Activated T-cell treated with anti-CD3 and anti-CD28 coated beads, Interleukin-2, amount 50 U/mL, for 24 hours (primary cell): ENCODE measurements at places on chromosomes 7 and 10.
A peak's percentile ranks its signal among the peaks of the same experiment; 100 is the strongest.

DNA sequence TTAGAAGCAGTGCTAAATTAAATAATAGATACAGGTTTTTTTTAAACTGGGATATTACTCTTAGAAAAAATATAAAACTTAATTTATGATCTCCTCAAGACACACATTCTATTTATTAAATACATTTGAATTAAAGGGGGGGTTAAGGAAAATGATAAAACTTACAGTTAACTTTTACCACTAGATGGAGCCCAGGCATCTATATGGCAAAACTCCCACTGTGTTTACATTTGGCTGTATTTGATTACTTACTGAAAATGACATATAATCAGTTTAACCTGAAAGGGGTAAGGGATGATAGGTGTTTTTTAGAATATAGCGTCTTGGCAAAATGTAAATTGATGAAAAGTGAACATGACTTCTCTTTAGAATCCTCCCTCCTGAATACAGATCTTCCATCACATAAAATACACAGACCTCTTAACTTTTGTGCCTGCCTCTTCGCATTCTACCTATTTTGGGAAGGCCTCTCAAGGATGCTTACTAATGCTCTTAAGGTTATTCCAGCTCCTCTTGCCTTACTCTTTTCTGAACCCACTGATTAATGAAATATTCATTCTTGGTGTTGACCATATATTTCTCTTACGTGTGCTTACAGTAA, 235.7 kb downstream of the AGMO start:
- no peaks in the 10 kb centered on the region for H3K36me3 ChIP-seq
- no peak for DNase-seq
- no peak overlapping the region for H3K27ac ChIP-seq
- H3K4me1 ChIP-seq: no peaks in the 10 kb centered on the region

GRCh38 chr7:130667593-130668257, 823 bp downstream of the COPG2 start:
- DNase-seq: no peak
- H3K4me3 ChIP-seq: peak overlapping the region; percentile 84
- peaks cover 20% of the 10 kb centered on the region for H3K36me3 ChIP-seq
- no peaks in the 10 kb centered on the region for H3K27me3 ChIP-seq
- H3K27ac ChIP-seq: peak overlapping the region; percentile 3
- H3K4me1 ChIP-seq: peaks cover 19% of the 10 kb centered on the region

- H3K4me1 ChIP-seq: no peaks in the 10 kb centered on the region
- H3K36me3 ChIP-seq: peaks cover 38% of the 10 kb centered on the region
- H3K4me3 ChIP-seq: no peak overlapping the region
- H3K27ac ChIP-seq: no peak overlapping the region
- H3K27me3 ChIP-seq: no peaks in the 10 kb centered on the region
These were observed 42.4 kb downstream of the ZNF487 start for GRCh38 chr10:43479275-43479674.

DNA sequence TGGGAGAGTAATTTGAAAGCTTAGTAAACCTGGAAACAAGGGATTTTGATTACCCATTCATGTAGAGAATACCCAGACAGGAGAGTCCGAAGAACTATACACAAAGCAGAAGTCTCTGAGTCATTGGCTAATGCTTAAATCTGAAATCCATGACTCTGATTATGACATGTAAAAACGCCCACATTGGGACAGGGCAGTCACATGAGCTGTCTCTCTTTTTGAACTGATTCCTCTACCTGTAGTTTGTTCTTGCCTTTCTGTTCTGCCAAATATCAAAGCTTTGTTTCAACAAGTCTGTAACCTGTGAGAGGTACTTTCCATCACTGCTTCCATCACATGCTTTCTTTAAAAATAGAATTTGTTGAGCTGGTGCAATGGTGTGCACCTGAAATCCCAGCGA, 4.3 kb upstream of the GPNMB start:
- no peaks in the 10 kb centered on the region for H3K36me3 ChIP-seq
- no peak overlapping the region for H3K4me3 ChIP-seq
- DNase-seq: no peak

DNA sequence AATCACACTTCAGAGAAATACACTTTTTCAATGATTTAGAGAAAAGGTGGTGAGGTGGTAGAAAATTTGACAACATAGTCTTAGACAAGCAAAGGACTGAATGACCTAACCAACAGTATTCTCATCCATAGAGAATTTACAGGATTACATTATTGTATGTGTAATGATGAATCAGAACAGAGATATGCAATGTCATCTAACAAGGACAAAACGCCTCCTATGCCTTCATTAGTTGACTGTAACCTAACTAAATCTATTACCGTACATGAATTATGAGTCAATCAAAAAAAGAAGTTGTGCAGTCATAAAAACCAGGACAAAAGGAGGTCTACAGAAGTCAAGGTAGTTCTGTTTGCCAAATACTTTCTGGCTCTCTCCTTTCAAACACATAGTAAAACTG, 66.5 kb downstream of the RAB11FIP2 start:
- H3K4me1 ChIP-seq: no peaks in the 10 kb centered on the region
- H3K4me3 ChIP-seq: no peak overlapping the region
- DNase-seq: no peak
- H3K27ac ChIP-seq: no peak overlapping the region

GRCh38 chr7:26512737-26513136, 221.1 kb downstream of the SNX10 start:
- peaks cover 9% of the 10 kb centered on the region for H3K27me3 ChIP-seq
- no peaks in the 10 kb centered on the region for H3K4me1 ChIP-seq
- no peak overlapping the region for H3K4me3 ChIP-seq
- H3K27ac ChIP-seq: no peak overlapping the region
- H3K36me3 ChIP-seq: no peaks in the 10 kb centered on the region

DNA sequence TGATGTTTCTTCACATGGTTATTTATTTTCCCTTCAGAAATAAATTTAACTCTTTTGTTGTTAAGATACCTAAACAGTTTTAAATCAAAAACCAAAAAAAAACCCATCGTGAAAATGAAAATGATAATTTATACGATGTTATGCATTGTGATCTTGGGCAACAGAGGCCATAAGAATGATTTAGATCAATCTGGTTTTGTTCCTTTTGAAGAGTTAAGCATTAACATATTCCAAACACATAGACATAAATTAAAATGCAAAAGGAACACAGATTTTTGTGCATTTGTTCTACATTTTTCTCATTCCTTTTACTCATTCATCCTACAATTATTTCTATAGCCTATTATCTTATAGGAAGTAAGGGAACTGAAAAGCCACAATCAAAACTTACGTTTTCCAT, 226.1 kb upstream of the SEMA3D start:
- no peak for DNase-seq
- no peaks in the 10 kb centered on the region for H3K36me3 ChIP-seq
- H3K4me1 ChIP-seq: no peaks in the 10 kb centered on the region
- H3K27me3 ChIP-seq: no peaks in the 10 kb centered on the region
- H3K4me3 ChIP-seq: no peak overlapping the region

GRCh38 chr10:48600645-48601505, 4.0 kb downstream of the ARHGAP22 start:
- H3K27me3 ChIP-seq: peaks cover 22% of the 10 kb centered on the region
- H3K4me1 ChIP-seq: peaks cover 4% of the 10 kb centered on the region
- no peak overlapping the region for H3K4me3 ChIP-seq

- no peaks in the 10 kb centered on the region for H3K36me3 ChIP-seq
- H3K27me3 ChIP-seq: no peaks in the 10 kb centered on the region
- no peak overlapping the region for H3K27ac ChIP-seq
- no peaks in the 10 kb centered on the region for H3K4me1 ChIP-seq
- no peak overlapping the region for H3K4me3 ChIP-seq
These were observed 381.9 kb downstream of the ZWINT start for GRCh38 chr10:55979203-55979602.

- DNase-seq: no peak
- H3K4me1 ChIP-seq: peaks cover 79% of the 10 kb centered on the region
- no peaks in the 10 kb centered on the region for H3K27me3 ChIP-seq
- peaks cover 59% of the 10 kb centered on the region for H3K36me3 ChIP-seq
- peak overlapping the region; percentile 78 for H3K27ac ChIP-seq
- peak overlapping the region; percentile 37 for H3K4me3 ChIP-seq
These were observed 7.3 kb downstream of the KMT2E start for GRCh38 chr7:105021352-105021751.

DNA sequence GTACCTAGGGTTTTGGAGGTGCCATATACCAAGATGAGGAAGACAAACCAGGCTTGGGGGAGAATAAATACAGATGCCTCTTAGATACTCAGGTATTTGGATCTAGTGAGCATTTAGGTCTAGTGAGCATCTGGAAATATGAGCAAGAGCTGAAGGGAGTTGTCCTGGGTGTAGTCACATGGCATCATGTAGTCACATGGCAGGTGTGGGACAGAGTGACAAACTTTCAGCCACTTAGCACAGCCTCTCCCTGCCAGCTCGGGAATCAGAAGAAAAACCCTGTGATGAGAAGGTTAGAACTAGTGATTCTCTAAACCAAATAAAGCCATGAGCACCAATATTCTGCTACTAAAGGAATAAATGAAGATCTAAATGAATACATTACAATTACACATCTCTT, 24.3 kb downstream of the RGR start:
- DNase-seq: no peak
- no peak overlapping the region for H3K27ac ChIP-seq
- peaks cover 6% of the 10 kb centered on the region for H3K27me3 ChIP-seq
- H3K36me3 ChIP-seq: no peaks in the 10 kb centered on the region
- peaks cover 36% of the 10 kb centered on the region for H3K4me1 ChIP-seq

DNA sequence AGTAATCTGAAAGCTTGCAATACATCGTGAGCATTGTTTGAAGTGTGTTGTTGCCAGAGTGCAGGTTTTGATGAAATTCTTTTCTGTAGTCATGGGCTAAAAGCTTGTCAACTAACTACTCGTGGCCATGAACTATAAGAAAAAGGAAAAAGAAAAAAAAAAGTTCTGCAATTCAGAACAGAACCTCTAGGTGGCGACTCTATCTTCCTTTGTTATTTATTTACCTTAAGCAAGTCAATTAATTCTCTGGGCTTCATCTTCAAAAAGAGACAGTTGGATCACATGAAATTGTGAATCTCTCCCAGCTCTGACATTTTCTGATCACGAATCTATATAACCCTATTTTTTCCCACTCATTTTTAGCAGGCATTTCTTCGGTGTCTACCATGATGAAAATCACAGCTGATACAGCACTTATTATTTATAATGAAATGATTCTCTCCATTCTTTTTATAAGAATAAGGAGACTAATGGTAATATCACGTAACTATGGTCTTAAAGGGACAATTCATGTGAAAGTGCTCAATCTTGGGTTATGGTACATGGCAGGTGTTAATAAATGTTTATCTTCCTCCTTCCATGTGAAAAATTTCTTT, 18.8 kb downstream of the TMEM196 start:
- no peaks in the 10 kb centered on the region for H3K36me3 ChIP-seq
- H3K27me3 ChIP-seq: peaks cover 6% of the 10 kb centered on the region
- no peaks in the 10 kb centered on the region for H3K4me1 ChIP-seq
- H3K4me3 ChIP-seq: no peak overlapping the region
- no peak overlapping the region for H3K27ac ChIP-seq

DNA sequence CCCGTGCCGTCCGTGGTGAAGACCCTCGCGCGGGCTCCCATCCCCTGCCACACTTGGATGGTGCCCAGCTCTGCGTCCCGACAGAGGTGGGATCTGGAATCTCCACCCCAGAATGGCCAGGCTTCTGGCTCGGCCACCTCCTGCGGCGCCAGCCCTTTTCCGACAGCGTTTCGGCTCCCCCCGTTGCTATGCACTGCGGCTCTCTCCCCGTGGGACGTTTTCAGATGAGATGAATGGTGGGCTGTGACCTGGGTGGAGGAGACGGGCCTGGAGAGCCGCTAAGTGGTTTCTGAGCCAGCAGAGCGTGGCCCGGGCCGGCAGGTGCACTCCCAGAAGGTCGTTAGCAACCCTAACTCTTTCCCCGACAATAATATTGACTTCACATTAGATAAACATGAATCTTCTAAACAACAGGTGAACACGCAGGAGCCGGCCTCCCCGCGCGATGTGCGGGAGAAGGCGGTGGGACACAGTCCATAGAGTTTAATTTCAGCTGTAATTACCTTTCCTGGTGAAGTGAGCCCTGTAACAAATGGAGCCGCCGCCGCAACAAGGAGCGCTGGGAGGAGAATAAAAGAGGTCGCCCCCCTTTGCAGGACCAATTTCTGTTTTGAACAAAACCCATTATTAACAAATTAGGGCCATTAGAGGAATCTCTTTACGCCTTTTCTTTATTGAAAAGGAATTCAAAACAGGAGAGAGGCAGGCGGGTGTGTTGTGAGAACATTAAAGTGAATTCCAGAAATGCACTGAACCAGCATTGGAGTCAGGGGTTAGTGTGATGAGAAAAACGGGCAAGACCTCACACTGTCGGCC, 294.3 kb upstream of the PFKP start:
- no peak for DNase-seq
- H3K36me3 ChIP-seq: no peaks in the 10 kb centered on the region
- H3K27ac ChIP-seq: no peak overlapping the region
- H3K27me3 ChIP-seq: peaks cover 3% of the 10 kb centered on the region
- no peaks in the 10 kb centered on the region for H3K4me1 ChIP-seq
- H3K4me3 ChIP-seq: no peak overlapping the region
